WERI-Rb-1 (cell line): ENCODE measurements at places on chromosomes 2 and 18.

DNA sequence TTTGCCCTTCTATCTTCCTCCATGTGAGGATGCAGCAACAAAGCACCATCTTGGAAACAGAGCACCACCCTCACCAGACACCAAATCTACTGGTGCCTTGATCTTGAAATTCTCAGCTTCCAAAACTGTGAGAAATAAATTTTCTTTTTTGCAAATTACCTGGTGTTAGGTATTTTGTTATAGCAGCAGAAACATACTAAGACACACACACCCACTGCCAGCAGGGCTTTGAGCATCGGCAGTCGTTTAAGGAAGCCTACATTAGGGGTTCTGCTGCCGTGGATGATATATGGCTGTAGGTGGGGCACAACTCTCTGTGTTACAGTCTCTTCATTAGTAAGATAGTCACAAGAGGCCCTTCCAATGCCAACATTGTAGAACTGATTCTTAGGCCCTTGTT is 20.7 kb upstream of the MFSD6 start:
- DNase-seq, result no peak

DNA sequence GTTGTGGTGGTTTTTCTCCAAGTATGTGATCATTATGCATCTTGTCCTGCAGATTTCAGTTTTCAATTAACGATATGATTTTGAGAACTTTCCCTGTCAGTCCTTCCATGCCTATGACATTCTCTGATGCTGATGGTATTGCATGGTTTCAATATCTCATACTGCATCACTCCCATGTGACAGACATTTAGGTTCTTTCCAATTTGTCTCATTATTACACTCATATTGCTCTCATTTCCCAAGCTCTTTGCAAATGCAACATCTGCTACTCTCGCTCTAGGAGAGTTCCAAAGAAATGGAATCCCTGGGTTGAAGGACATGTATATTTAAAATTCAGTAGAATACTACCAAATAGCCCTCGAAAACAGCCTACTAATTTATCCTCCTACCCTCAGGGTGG is 125.5 kb downstream of the MARCHF4 start:
- DNase-seq, result no peak

- DNase-seq, result no peak
Measured at GRCh38 chr2:82657106-82657505, 1802.0 kb downstream of the SUCLG1 start.

- no peak for DNase-seq
Measured at GRCh38 chr2:198055716-198056115, 251.3 kb downstream of the PLCL1 start.

DNA sequence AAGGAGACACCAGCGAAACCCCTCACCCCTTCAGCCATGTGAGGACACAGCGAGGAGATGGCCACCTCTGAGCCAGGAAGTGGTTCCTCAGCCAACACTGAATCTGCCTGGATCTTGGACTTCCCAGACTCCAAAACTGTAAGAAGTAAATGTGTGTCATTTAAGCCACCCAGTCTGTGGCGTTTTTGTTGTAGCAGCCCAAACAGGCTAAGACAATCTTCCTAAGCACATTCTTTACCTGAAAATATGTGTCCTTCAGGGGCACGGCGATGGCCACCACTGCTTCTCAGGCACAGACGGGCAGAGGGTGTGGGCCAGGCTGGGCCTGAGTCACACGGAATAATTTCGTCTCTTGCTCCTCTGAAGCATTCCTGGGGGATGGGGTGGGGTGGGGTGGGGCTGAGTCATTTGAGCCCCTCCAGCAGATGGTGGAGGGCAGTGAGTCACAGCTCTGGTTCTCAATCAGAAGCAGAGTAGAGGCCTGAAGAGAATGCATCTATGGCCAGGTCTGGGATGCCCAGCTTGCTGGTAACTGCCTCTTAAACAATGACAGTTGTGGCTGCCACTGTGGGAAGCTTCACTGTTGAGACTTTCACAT is 142.4 kb downstream of the CAPN13 start:
- no peak for DNase-seq

DNA sequence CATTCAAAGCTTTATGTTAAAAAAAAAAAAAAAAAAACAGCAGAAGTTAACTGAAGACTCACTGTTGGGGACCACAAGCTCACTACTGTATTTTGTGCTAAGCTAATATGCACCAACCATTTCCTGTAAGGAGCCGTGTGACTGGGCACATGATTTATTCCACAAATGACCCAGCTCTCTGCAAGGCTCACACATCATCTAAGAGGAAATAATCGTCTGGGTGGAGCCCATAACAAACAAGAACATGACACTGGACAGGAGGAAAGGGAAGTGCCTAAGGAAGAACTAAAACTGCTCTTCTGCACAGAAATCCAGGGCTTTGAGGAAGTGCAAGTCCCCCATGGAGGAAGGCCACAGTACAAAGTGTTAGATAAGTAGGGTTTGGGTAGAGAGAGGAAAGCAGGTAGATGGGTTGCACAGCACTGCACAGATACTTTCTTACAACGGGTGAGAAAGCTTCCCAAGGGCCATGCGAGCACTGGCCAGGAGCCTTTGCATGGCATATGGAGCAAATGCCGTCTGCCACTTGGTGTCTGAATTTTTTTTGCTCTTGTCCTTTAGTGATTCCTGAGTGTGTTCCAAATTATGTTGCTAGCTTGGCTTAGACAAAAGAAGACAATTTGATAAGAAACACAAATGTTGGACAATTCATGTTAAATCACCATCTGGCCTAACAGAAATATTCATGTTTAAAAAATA is 24.4 kb downstream of the NFE2L2 start:
- DNase-seq, result no peak

- DNase-seq, result no peak
Measured at GRCh38 chr2:95047629-95048510, 22.4 kb downstream of the MAL start.

- DNase-seq, result no peak
Measured at GRCh38 chr18:46213295-46213694, 109.1 kb downstream of the HAUS1 start.

DNA sequence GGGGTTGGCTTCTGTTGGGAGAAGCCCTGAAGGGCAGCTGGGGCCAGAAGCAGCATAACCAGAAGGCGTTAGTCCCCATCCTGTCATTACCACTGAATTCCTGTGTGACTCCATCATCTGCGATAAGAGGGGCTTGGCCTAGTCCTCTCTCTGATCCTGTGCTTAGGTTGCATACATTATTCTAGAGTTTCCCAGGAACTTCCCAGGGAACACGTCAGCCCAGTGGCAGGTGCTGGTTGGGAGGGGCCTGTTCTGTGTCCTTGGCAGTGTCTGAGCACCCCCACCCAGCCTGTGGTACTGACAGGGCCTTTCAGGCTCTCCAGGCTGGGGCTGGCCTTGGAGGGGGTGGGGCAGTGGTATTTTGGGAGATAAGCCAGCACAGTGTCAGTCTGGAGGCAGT is 4.5 kb upstream of the TOGARAM2 start:
- DNase-seq, result no peak

DNA sequence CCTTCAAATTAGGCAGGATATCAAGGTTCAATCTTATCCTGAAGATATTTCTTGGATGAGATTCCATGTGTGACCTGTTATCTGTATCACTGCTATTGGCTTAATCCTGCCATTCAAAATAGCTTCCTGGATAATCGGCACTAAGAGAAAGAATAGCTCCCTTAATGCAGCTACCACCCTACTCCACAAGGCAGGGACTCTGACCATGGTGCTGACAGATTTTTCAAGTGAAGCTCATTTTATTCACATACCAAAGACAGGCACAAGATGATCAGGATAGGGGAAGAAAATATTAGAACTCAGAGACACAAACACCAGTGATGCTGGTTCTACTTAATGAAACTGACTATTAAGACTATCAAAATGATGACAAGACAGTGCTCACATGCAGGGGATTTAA is 74.9 kb downstream of the ORC4 start:
- DNase-seq, result no peak

DNA sequence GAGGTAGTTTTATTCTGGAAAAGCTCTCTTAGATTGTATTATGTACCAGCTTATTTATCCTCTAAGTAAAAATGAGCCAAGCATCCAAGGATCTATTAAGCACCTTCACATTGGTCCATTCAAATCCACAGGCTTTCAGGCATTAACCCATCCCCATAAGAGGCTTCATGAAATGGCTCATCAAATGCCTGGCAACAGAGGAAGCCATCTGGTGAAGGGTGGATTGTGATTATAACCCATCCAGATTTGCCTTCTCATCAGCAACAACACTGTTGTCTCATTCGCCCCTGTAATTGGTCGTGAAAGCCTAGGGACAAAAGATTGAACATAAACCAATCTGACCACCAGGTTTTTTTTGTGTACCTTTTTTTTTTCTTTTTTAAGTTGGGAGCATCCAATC is 134.3 kb upstream of the TACR1 start:
- no peak for DNase-seq

- no peak for DNase-seq
Measured at GRCh38 chr2:48677450-48677849, 59.8 kb downstream of the GTF2A1L start.

GRCh38 chr18:1573732-1574131 is 669.1 kb downstream of the ADCYAP1 start:
- DNase-seq, result no peak

DNA sequence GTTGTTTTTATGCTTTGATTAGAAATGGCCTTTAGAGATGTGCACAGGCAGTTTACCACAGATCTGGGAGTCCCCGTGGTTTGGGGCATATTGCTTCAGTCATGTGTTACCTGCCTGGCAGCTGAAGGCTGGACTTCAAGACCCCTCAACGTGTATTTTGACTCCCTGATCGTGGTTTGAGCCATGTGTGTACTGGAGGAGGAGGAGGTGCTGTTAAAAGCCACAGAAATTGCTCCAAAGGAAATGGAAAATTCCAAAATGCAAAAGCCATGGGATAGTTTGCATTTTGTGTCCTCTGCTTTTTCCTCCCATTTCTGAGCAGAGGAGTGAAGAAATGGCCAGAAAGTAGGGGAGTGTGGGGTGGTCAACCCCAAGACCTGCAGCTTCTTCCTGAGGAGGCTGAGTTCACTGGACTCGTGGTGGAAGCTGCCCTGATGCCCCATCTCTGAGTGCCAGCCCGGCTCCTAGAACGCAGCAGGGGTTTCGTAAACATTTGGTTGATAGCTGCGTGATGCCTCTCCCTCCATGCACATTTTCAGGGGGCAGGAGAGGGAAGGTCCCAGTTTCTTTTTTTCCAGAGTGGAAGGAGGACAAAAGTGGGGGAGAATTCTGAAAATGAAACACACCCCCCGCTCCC is 45.7 kb downstream of the ITGB1BP1 start:
- no peak for DNase-seq

DNA sequence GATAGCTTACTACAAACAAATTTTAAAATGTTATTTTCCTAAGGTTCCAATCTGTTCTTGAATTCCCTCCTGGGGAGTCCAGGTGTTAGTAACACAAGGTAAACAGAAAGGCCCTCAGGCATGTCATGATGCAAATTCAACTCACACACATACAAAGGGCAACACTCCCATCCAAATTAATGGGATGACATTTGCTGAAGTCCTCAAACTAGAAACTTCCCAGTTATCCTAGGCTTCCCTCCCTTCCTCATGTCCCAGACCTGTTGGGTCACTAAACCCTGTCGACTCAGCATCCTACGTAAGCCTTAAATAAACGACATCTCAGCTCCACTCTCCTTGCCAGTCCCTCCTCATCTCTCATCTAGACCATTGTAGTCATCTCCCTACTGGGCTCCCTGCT is 85.1 kb downstream of the GREB1L start:
- DNase-seq, result no peak

- no peak for DNase-seq
Measured at GRCh38 chr18:35582899-35583558, 1.5 kb downstream of the GALNT1 start.

GRCh38 chr2:120826260-120826648 is 90.6 kb downstream of the GLI2 start:
- DNase-seq, result no peak

DNA sequence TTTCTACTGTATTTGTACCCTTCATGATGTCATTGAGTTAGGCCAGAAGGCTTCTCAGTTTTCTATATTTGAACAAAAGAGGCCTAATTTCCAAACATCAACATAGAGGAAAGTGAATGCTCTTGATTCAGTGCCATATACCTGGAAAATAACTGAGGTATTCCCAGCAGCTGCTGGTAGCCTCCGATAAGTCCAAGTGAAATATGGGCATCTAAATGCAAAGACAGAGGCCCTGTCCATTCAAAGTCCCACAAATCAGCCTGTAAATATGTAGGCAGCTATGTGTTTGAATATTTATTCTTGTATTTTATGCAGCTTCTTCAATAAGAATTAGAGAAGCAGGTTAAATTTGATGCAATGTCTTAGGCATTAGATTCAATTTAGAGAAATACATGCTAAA is 89.5 kb upstream of the DPP10 start:
- no peak for DNase-seq

DNA sequence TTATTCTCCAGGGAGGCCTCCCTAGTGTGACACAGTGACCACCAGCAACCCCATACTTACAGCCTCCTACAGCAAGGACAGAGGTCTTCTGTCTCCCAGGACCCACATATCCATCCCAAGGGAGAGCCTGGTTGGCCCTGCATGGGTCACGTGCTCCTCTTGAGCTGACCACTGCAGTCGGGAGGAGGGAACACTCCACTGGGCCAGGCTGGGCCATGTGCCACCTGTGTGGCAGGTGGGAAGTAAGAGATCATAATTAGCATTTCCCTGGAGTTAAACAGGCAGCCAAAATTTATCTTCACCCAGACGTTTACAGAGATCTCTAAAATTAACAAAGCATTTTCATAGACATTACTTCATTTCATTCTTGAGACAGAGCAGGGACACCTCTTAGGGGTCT is 33.4 kb upstream of the MLPH start:
- no peak for DNase-seq

- DNase-seq, result no peak
Measured at GRCh38 chr18:52948868-52949444, 609.0 kb downstream of the DCC start.

GRCh38 chr18:41538751-41539150 is 416.3 kb upstream of the PIK3C3 start:
- DNase-seq, result no peak

DNA sequence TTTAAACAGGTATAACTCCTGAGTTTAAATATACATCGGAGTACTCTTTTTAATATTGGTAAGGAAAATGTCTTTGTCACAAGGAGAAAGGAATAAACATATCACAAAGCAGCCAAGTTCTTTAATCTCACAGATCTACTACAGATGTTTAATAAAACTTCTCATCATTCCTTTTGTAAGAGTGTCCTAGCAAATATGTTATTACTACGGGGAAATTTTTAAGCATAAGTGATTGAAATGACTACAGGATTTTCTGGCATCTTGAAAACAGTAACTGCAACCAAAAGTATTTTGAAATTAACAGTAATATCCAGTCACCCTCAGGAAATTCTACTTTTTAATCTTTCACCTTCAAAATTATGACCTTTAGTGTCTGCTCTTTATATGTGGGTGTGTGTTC is 403.1 kb downstream of the IRS1 start:
- no peak for DNase-seq

- DNase-seq, result no peak
Measured at GRCh38 chr2:10091182-10091888, 11.1 kb upstream of the CYS1 start.
